ENCODE measurements at places on chromosomes 12 and 14. TPM values are rescaled to one million over a fixed set of nuclear protein-coding genes. Genes with fewer than 3 reads are reported as not detected.

Gene CPNE6
- not detected for total RNA-seq

Gene MFAP5
- total RNA-seq, result not detected

Gene RBM19
- total RNA-seq, result 28.7 TPM

Gene TROAP
- 40.0 TPM for total RNA-seq

Gene PPP4R4
- total RNA-seq, result 25.5 TPM

DNA sequence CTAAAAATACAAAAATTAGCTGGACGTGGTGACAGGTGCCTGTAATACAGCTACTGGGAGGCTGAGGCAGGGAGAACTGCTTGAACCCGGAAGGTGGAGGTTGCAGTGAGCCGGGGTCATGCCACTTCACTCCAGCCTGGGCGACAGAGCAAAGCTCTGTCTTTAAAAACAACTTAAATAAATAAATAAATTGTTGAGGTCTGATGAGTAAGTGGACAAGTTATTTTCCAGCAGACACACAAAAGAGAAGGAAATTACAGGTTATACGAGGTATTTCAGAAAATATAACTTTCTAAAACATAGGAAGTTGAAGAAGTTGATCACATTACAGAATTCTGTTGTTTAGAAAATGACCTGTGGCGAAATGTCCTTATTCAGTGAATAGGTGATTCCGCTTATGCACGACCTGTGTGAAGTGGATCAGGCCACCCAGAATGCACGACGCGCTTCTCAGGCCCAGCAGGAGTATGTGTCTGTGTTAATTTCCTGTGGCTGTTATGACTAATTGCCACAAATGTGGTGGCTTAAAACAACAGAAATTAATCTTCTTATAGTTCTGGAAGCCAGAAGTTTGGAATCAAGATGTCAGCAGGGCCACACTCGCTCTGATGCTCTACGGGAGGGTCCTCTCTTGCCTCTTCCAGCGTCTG, 38.1 kb downstream of the P2RX7 start:
- H3K4me3 ChIP-seq, result no peak overlapping the region
- H3K4me1 ChIP-seq, result no peaks in the 10 kb centered on the region
- no peak for DNase-seq
- no peaks in the 10 kb centered on the region for H3K27me3 ChIP-seq
- no peak overlapping the region for H3K27ac ChIP-seq
- no peaks in the 10 kb centered on the region for H3K36me3 ChIP-seq

GRCh38 chr12:70444903-70445302, 78.8 kb downstream of the KCNMB4 start:
- H3K27me3 ChIP-seq, result no peaks in the 10 kb centered on the region
- H3K27ac ChIP-seq, result no peak overlapping the region
- H3K36me3 ChIP-seq, result no peaks in the 10 kb centered on the region
